ENCODE measurements at places on chromosomes 11 and 22. TPM values are rescaled to one million over a fixed set of nuclear protein-coding genes. Genes with fewer than 3 reads are reported as not detected.

GRCh38 chr11:120675171-120675570 is 163.6 kb downstream of the GRIK4 start:
- DNase-seq, result no peak

DNA sequence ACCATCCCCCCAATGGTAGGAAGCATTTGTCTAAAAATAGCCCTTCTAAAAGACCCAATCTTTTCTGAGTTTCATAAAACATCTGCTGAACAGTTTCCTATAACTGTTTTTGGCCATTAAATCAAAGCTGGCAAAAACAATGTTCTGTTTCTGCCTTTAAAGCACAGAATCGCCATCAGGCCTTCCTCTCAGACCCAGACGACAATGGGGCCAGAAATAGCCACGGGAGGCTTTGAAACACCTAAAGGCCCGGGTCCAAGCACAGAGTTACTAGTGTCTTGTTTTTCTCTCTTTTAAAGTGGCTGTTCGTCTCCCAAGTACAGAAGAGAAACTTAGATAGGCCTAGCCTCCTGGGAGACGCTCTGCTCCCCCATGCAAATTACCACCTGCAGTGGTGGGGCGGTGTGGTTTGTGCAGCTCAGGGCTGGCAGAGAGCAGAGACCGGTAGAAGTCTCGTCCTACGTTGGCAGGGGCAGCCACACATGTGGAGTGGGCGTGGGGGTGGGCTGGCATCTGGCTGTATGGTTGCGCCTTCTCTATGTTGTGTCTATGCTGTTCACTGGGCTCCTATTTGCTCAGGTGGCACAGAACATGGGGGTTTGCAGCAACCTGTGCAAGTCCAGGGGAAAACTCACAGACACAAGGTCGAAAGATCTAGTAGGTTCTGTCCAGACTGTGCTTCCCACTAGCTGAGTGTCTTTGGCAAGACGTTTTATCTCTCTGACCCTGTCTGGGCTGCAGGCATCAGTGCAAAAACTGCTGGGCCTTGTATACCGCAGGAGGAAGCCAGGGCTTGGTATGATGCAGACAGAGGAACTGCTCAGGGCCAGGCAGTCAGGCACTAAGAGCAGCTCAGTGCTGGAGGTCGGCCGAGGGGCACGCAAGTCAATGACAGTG is 23.6 kb upstream of the ETS1 start:
- no peak for DNase-seq

GRCh38 chr22:28151151-28151816 is 232.2 kb upstream of the PITPNB start:
- DNase-seq, result no peak

GRCh38 chr11:127943152-127943551 is 644.2 kb downstream of the ETS1 start:
- no peak for DNase-seq

The DCUN1D5 gene
- 33.5 TPM for polyA plus RNA-seq

The GRIK4 gene
- 0.30 TPM for polyA plus RNA-seq
